ENCODE measurements at places on chromosomes 1 and 21.

DNA sequence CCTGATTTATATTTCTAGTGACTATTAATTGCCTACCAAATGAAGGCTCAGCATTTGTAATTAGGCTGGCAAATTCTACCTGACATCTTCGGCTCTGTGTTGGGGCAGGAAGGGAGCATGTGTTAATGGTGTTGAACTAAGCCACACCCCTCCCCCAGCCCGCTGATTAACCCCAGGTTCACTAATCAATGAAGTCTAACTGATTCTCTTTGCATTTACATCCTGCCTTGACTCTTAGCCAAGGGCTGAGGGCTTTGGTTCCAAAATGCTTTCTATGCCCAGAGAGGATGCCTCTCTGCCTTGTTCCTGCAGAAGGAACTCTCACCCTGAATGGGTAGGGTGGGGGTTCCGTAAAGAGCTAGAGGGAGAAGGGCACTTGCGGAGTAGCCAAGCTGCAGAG is 393.1 kb downstream of the CAMTA1 start:
- no peak for DNase-seq

DNA sequence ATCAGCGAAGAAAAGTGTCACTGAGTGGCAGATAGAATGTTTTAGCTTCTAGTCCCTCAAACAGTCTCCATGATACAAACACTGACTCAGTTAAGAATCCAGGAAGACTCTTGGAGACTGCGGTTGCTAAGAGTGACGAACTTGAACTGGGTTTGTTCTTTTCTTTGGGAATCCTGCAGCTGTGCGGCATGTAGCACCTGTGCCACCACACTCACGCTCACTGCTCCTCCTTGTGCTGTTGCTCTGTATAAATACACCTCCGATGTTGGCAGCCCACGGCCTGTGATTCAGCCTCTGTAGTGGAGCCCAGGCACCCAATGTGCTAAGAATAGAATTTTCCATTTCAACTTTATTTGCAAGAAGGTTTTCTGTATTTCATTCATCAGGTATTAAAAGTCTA is 5.5 kb upstream of the PPIE start:
- DNase-seq: no peak

GRCh38 chr1:208433086-208433485 is 188.9 kb upstream of the PLXNA2 start:
- no peak for DNase-seq

DNA sequence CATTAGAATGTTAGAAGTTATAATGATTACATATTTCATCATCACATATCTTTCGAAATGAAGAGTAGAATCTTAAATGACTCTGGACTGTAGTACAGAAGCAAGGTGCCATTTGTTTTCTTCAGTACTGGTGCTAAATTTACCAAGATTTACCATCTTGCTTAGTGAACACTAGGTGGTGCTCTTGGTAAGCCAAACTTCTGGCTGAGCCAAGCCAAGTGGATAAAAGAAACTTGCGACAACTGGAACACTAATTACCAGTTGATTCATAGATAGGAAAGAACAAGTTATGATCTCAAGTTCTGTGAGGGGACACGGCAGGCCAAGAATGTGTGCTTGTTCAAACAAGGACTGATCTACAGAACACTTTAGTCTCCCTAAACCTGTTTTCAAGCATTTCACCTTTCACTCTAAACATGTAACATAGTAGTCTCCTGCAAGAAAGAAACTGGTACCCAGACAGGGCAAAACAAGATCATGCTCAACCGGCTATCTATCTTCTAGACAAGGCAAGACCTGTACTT is 19.8 kb downstream of the SPRTN start:
- peak; percentile 26 for DNase-seq

DNA sequence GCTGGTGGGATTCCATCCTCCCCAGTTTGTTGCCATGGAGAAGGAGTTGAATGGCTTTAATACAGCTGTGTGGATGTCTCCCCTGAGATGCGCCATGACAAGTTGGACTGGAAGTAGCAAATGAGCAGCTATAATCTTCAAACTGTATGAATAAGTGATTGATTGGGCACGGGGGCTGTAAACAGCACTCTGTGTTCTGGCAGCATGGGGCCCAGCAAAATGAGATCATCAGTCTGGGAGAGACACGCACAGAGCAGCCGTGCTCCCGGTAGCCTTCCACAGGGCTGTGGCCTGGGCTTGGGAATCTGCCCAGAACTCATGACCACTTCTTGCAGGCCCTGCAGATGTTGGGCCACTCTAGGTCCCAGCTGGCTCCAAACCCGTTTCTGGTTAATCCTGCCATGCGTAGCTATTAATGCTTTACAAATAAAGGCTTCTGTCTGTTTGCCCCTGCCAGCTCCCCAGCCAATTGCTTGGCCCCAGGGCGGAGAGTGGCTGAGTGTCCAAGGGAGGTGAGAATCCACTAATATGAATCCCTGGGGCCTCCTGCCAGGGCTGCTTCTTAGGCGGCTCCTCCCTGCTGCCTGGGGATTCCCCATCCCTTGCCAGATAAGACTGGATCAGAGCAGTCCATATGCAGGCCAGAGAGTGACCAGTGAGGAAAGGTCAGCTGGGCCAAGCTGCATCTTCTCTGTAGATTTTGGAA is 642.9 kb downstream of the AJAP1 start:
- peak; percentile 17 for DNase-seq

- DNase-seq: no peak
Measured at GRCh38 chr1:50693829-50694228, 266.2 kb downstream of the FAF1 start.

DNA sequence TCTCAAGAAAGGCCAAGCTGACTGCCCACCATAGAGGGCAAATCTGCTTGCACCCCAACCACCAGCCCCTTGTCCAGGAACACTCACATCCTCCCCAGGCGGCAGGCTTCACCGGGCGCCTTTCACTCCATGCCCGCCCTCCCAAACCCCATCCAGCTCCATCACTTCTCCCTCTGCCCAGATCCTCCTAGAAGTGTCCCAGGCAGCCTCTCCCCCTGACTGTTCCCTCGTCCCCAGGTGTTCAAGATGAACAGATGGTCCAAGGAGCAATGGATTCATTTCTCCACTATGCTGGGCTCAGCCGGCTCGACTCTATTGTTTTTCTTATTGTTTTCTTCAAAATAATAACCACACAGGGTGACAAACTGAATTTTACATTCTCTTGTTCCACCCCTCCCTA is 22.1 kb downstream of the S100A6 start:
- DNase-seq: no peak

- no peak for DNase-seq
Measured at GRCh38 chr1:233661376-233662159, 47.7 kb downstream of the KCNK1 start.

DNA sequence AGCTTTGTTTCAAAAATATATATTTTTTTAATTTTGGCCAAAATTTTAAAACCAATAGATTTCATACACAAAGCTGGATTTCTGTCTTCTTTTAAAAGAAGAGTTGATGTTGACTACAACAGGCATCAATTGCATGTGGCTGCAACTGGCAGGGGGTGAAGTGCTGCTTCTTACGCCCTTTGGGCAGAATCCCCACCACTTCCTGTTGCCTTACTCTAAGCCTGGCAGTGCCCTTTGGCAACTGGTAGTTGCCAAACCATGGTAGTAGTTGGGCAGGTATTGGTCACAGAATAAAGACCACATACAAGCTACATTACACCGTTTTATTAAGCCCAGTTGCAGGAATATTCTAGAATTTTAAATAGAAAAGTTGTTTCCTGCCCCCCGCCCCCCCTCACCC is 17.0 kb downstream of the LAMC2 start:
- no peak for DNase-seq

DNA sequence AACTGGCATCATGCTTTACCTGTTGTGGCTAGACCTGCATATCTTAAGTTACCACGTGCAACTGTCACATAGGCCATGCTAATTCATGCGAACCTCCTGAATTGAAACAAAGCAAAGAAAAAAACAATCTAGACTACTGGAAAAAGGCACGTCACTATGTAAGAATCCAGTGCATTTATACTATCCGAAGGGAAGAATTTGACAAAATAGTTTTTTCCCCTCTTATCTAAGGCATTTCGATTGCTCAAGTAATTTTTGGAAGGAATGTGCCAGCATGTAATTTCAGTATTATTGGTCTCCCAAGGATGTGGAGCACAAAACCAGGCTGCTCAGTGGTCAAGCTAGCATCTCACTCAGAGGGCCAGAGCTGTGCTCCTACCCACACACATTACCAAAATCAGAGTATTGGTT is 31.5 kb upstream of the C1orf198 start:
- DNase-seq: no peak

DNA sequence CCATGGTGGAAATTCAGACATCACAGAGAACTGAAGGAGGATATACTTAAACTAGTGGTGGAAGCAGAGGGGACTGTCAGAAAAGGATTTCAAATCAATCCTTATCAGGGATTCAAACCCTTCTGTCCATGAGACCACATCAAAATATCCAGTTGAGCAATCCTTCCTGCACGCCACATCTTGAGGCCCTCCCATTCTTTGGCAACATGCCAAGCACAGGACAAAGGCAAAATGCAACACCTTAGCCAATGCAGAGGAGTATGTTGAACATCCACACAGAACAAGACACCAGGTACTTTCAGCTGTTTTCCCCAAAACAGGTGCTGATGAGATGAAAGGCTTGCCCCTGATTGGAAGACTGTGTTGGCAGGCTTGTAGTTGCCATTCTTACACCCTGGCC is 81.8 kb upstream of the PLXNA2 start:
- no peak for DNase-seq

DNA sequence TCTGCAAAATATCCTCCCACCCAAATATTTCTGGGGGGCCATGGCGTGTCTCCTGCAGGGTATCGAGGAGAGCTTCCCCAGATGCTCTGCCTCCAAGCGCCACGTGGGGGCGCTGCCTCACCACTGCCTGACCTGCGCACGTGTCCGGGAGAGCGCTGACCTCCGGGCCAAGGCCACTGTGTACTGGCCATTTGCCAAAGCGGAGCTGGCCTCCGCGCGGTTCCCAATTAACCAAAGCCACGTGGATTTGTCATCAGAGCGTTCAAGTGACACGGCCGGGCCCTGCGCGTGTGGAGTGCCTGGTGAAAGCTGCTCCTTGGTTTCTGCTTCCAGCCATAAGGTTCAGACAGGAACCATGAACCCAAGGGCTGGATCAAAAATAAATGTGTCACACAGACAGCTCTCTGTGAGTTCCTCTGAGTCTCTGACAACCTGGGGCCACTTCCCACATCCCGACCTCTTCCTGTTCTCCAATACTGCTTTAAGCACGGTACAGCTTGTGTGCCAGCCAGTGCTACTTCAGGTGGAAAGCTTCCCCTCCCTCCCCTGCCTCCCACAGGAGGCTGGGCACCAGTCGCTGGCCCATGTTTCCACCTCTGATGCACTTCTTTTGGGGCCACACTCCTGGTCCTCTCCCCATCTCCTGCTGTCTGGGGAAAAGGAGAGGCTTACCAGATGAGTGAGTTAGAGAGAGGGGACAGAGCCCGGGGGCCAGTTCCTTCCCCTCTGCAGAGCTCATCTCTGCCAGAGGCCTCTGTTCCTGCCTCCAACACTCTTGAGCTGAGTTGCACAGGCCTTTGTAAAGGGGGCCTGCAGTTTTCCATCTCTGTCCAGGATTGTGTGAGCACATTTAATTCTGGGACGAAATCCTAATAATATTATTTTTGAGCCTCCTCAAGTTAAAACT is 26.1 kb downstream of the ZP4 start:
- peak; percentile 16 for DNase-seq

- DNase-seq: no peak
Measured at GRCh38 chr1:64574301-64574700, 104.4 kb downstream of the CACHD1 start.

- DNase-seq: no peak
Measured at GRCh38 chr21:27813344-27813743, 846.5 kb upstream of the ADAMTS5 start.

- no peak for DNase-seq
Measured at GRCh38 chr1:239952348-239953308, 139.1 kb upstream of the FMN2 start.

DNA sequence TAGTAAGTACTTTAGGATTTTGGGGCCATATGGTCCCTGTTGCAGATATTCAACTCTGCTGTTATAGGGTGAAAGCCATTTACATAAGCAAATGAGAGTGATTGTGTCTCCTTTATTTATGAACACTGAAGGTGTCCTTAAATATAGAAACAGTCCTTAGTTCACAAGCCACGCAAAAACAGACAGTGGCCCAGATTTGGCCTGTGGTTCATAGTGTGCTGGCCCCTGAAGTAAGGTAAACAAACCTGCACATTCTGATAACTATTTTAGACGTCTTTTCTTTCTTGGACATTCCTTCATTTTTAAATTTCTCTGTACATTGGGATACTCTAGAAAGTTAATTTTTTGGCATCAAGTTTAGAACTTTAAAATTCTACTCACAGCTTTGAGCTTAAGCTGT is 23.5 kb downstream of the RAP1A start:
- DNase-seq: no peak

DNA sequence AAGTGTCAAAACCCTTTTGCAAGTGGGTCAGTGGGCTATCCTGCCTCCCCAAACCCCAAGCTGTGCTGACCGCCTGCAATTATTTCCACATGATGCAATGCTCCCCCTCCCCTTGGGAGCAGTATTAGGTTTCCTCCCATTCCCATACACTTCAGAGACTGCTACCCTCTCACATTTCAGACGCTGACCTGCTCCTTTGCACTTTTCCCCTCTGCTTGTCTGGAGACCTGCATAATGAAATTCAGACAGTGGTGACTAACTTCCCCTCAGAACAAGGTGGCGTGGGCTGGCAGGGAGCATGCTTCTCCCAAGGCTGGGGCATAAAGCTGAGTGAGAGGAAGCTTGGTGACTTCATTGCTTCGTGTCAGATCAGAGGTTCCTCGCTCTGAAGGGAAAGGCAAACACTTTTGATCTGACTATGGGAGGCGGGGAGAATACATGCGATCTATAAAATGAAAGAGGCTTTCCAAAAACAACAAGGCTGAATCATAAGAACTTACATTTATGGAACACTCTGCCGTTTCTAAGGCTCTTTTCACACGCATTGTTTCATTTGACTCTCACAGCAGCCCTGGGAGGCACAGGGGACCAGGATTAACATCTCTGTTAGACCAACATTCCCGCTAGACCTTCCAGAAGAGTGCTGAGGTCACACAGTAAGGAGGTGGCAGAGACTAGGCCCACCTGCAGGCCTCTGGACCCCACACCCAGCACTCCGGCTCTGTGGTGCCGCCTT is 27.5 kb upstream of the ROR1 start:
- DNase-seq: no peak

DNA sequence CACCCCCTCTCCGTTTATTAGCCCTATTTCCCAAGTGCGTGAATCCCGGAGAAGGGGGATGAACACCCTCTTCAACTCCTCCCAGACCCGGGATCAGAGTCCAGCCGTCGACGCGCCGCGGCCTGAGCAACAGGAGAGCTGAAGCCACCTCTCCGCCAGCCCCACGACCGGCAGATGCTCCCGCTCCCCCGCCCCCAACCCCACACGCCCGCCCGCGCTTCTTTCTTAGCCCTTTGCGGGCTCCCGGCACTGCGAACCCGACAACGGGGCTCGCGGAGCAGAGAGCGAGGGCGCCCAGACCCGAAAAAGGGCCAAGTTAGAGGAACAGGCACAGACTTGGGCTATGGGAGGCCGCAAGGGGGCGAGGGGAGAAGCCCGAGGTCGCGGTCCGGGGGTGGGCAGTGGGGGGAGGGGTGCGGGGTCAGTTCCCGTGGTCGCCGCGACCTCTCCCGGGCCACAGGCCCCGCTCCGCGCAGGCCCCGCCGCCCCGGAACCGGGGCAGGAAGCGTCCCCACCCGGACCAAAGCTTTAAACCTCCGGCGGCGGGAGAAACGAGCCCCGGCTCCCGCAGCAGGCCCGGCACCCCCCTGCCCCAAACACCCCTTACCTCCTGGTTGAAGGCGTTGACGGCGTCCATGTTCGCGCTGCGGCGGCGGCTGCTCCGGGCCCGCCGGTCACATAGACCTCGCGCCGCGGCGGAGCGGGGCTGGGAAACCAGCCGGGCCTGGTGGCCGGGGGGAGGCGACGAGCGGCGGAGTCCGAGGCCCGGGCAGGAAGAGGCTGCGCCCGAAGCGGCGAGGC is 662 bp downstream of the SCAF4 start:
- peak; percentile 38 for DNase-seq
